ENCODE measurements at places on chromosomes 2 and 18.

GRCh38 chr2:149278161-149278871 is 52.1 kb upstream of the LYPD6 start:
- peak; percentile 96 for DNase-seq

- DNase-seq: no peak
Measured at GRCh38 chr2:196660244-196660643, 20.7 kb downstream of the CCDC150 start.

GRCh38 chr2:128475427-128476211 is 157.0 kb upstream of the HS6ST1 start:
- DNase-seq: no peak

DNA sequence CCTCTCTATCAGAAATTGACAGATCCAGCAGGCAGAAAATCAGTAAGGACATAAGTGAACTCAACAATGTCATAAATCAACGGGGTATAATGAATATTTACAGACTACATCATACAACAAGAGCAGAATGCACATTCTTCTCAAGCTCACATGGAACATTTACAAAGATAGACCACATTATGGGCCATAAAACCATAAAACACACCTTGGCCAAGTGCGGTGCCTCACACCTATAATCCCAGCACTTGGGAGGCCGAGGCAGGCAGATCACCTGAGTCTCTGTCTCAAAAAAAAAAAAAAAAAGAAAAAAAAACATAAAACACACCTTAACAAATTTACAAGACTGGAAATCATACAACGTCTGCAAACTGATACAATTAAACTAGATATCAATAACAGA is 36.7 kb downstream of the FBXO15 start:
- no peak for DNase-seq

GRCh38 chr2:32495139-32495538 is 132.7 kb upstream of the TTC27 start:
- no peak for DNase-seq

DNA sequence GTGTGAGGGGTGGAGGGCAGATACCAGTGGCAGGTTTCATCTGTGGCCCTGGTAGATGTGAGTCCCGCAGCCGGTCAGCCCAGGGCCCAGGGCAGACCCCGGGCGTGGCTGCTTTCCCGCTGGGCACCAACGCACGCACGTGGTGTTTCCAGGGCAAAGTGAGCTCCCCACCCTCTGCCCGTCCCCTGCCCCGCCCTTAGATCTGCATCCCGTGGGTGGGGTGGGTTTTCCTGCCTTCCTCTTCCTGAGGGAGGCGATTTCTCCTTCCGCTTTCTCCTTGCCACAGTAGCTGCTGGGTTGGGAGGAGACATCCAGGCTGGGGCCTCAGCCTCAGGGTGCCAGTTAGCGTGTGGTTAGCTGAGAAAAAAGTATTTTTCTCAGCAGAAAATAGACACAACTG is 49.6 kb downstream of the ODC1 start:
- DNase-seq: no peak

All from NCI-H2227 treated with DMSO at 0.1 percent for 48 hours (cell line).